Sciatic nerve (tissue), 2 donors: ENCODE measurements at places on chromosomes 3 and 15. TPM values are rescaled to one million over a fixed set of nuclear protein-coding genes. Genes with fewer than 3 reads are reported as not detected.

GRCh38 chr15:96702589-96702988 lies 372.1 kb downstream of the NR2F2 start:
- no peak for DNase-seq

The TIPARP gene
- total RNA-seq, result 25.7 TPM

GRCh38 chr3:113218011-113218680 lies 6.8 kb downstream of the BOC start:
- DNase-seq, result no peak

DNA sequence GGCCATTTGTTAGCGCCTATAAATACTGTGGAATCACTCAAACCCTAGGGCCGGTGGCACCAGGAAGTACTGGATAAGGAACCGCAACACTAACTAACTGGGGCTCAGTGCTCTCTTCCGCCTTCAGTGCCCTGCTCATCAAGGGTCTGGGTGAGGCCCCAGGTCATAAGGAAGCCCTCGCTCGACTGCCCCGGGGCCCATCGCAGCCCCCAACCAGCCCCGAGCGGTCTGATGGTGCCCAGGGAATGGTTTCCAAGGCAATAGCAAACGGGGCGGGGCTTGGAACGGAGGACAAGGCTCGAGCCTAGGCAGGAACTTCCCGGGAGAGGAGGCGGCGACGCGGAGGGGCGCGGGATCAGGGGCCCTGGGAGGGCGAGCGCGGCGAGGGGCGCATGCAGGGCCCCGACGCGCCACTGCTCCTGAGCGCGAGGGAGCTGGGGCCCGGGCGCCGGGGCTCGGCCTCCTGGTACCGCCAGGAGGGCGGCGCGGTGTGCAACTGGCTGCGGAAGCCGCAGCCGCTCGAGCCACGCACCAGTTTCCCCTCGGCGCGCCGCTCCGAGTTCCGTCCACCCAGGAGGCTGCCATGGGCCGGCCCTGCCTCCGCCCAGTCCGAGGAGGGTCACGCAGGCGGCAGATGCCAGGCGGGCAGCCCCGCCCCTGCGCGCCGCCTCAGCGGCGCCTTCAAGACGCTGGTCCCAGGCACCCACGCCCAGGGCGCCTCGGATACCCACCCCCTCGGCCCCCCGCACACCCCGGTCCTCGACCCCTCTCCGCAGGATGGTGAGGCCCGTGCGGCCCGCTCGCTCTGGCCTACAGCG lies at the start of gene TTLL3:
Gene TTLL3, plus strand, starts transcription at position 648 of the 818 bp plus-strand sequence. CDS start 400 bp downstream, outside the sequence.
- DNase-seq, result peak; percentile 89

The POC1A gene
- total RNA-seq, result 2.1 TPM

DNA sequence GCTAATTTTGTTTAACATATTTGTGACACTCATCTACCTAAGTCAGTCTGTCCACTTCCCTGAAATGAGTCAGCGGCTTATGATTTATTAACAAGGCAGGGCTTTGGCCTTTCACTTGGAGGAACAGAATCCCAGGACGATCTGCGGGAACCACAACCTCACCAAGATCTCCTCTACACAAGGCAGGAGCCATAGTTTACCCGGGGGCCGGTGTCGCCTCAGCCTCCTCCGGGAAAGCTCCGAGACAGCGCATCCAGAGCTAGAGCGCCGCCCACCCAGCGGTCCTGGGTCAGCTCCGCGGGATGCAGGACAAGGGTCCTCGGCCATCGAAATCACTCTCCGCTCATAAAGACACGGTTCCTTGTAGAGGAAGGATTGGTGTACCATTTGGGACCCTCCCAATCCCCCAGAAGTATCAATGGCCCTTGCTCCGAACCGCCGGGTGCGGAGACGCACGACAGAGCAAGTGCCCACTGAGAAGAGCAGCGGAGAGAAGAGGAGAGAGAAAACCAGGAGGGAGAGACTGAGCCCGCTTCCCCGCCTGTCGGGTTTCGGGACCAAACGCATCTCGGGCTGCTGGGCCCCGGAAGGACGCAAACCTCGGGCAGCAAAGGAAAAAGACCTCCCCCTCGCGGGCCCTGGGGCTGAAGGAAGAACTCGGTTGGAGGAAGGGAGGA lies 13.1 kb upstream of the ALCAM start:
- peak; percentile 67 for DNase-seq

DNA sequence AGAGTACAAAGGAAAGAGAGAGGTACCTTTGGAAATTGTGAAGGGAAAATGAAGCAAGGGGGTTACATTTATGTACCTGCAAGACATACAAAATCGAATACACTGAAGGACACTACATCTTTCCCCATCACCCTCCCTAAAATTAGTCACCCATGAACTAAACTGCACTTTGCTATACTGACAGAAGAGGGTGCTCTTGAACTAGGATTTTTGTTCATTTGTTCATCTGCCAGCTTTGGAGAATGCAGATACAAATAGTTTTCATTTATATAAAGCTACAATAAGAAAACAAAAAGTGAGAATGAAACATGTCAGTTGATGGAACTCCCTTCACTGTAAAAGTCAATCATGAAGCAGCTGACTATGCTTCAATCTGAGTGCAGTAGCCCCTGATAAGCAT lies 55.7 kb downstream of the PCCB start:
- no peak for DNase-seq

DNA sequence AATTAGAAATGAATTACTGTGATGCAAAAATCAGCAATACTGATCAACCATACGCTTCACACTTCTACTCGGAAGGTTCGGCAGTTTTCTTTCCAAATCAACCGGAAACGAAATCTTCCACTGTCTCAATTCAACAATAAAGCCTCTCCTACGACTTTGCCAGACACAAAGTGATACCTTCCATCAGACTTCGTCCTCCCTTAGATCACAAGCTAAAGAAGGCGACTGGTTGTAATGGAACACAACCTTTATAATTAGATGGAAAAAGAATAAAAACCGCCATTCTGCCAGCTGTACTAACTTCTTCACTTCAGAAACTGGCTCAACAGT lies 618 bp downstream of the PARL start:
- DNase-seq, result no peak

The FAM81A gene
- total RNA-seq, result 18.2 TPM

The CCR3 gene
- total RNA-seq, result not detected

- DNase-seq, result peak; percentile 65
Measured at GRCh38 chr3:1082108-1082507, 10.7 kb upstream of the CNTN6 start.

DNA sequence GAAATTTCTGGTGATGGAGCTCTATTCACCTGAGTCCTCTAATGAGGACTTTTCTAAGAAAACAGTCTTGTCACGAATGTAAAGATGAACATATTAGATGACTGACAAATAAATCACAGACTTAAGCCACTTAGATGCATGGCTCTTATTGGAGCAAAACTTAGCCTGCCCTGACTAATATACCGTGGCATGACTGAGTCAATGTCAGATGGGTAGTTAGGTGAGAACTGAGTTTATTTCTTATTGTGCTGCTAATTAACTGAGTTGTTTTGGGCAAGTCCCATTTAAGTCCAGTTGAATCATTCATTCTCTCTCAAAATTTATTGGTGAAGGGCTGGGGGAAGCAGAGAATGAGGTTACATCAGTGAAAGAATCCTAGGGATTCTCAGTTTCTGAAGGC lies 459.8 kb downstream of the MCTP2 start:
- no peak for DNase-seq

The TRIM42 gene
- not detected for total RNA-seq

The CHP1 gene
- 71.6 TPM for total RNA-seq

The GPR149 gene
- not detected for total RNA-seq

DNA sequence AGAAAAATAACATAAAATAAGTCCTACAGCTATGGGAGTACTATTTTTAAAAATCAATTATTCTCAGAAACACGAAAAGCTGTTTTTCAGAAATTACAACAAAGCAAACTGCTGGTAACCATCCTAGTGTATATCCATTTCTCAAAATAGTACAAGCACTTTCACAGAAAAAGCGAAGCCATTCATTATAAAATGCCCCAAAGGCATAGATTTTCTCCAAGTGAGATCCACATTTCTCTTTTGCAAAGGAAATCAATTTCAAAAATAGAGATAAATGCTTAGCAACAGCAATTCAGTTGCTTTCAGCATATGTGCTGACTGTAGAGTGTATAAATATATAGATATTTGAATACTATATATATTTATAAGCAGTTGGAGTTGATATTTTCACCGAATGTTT lies 1266.3 kb downstream of the SI start:
- DNase-seq, result no peak

DNA sequence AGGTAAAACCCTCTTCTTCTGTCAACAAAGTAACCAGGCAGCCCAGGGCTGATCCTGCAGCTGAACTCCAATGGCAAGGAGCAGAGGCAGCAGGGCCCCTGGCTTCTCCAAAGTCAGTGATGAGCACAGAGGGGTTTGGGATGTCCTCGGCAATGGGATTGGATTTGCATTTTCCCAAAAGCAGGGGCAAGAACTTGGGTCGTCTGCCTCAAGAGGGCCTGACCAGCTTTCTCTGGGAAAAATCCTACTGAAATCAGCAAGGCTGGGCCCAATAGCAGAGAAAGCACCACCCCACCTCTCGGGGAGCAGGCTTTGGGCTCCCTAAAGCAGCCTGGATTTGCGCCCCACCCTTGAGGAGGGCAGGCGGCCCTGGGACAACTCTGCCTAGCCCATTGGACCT lies 210.0 kb upstream of the IGF1R start:
- no peak for DNase-seq

DNA sequence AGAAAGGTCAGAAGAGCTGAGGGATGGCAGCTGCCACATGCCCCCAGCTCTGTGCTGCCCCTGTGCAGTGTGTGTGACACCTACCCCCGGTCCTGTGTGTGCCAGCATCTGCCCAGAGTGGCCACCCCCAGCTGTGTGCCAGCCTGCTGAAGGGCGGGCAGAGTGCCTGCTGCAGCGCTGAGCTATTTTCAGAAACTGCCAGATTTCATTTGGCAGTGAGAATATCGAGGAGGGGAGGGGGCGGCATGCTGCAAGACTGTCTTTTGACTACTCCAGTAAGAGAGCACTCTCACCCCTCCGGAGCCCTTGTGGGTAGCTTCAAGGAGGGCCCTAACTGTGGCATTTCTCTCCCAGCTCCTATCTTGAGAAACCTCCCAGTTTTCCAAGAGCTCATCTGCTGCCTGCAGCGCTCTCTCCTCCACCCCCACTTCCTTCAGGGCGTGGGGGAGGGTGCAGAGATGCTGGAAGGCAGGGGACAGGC lies 25.2 kb upstream of the DOCK3 start:
- DNase-seq, result no peak

The ERC2 gene
- total RNA-seq, result 1.7 TPM

The CHRM5 gene
- 0.18 TPM for total RNA-seq

The BSN gene
- 0.62 TPM for total RNA-seq

- DNase-seq, result no peak
Measured at GRCh38 chr15:71495398-71495780, 315.0 kb upstream of the NR2E3 start.

The LRRIQ4 gene
- not detected for total RNA-seq

The CCR8 gene
- total RNA-seq, result not detected

The SAMMSON gene
- total RNA-seq, result 3.4 TPM

GRCh38 chr3:108966773-108967172 lies 13.1 kb upstream of the GUCA1C start:
- no peak for DNase-seq

GRCh38 chr3:108328821-108329486 lies 32.6 kb downstream of the HHLA2 start:
- no peak for DNase-seq

- no peak for DNase-seq
Measured at GRCh38 chr15:66496951-66497501, 536 bp downstream of the SNAPC5 start.

The PRTG gene
- 4.9 TPM for total RNA-seq

The B3GALNT1 gene
- total RNA-seq, result 9.7 TPM

DNA sequence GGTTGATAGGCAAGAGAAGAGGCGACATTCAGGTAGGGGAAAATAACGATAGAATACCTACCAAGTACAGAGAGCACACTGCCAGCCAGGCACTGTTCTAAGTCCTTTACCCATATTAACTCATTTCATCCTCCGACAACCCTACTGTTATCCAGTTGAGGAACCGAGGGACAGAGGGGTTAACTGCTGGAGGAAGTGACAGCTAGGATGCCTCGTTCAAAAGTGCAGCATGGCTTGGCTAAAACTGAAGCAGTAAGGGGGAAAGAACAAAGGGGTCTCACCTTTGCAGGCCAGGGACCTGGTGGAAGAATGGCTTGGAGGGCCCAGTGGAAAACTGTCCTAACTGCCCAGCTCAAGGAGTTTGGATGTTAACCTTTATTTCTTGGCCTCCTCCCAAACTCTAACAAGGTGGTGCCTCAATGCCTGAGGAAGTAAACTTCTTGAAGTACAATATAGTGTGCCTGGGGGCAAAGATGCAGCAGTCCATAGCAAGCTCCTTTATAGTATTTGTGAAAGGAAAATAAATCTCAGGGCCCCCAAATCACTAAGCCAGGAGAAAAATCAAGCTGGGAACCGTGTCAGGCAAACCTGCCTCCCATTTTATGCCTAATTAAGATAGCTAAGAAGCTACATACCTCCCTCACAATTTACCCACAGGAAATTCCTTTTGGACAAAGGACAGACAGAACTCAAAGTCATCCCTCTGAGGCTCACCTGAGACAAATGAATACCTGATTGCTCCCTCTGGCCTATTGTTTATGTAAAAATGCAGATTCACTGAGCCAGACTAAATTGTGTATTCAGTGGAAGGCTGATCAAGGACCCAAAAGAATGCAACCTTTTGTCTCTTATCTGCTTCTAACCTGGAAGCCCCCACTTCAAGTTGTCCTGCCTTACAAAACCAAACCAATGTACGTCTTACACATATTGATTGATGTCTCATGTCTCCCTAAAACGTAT lies 1.6 kb upstream of the ITGB5 start:
- no peak for DNase-seq

DNA sequence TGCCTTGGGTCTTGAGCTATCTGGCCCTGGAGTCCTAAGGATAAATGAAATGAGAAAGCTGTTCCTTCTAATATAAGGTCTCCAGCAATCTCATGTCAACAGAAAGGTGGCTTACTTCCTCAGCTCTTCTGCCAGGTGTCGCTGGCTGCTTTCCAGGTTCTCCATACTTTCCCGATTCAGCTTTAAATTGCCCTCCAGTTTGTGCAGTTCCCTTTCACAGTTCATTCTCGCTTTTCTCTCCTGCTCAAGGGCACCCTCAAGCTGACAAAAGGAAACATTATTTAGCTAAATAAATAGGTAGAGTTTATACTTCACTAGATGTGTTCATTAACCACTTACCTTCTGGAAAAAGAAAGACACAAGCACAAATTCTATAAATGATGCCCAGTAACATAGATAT lies 73.0 kb downstream of the MYH15 start:
- no peak for DNase-seq
